Stimulated activated CD8-positive, alpha-beta memory T cell treated with anti-CD3 and anti-CD28 coated beads, Interleukin-15, amount 100 ng/mL, for 48 hours (primary cell): ENCODE measurements at places on chromosomes 2 and 18.

GRCh38 chr2:133959066-133959465 is 294.8 kb upstream of the MGAT5 start:
- no peak for DNase-seq

- no peak for DNase-seq
Measured at GRCh38 chr2:190856985-190857384, 23.6 kb upstream of the GLS start.

DNA sequence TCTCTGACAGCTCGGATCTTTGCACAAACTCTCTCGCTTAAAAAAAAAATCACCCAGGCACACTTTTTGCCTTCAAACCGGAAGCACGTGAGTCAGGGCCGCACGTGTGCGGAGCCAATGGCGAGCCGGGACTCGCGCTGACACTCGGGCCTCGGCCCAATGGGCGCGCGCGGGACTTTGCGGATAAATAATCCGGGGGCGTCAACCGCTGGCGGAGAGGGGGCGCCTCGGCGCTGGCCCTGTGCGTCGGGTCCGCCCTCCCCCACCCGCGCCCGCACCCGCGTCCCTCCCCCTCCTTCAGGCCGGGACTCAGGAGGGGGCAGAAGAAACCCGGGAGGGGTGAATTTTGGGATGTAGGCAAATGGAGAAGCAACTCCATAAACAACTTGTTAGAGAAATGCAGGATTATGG is 319 bp upstream of the EN1 start:
- DNase-seq: no peak

GRCh38 chr18:67463829-67464228 is 52.7 kb downstream of the DSEL start:
- no peak for DNase-seq

DNA sequence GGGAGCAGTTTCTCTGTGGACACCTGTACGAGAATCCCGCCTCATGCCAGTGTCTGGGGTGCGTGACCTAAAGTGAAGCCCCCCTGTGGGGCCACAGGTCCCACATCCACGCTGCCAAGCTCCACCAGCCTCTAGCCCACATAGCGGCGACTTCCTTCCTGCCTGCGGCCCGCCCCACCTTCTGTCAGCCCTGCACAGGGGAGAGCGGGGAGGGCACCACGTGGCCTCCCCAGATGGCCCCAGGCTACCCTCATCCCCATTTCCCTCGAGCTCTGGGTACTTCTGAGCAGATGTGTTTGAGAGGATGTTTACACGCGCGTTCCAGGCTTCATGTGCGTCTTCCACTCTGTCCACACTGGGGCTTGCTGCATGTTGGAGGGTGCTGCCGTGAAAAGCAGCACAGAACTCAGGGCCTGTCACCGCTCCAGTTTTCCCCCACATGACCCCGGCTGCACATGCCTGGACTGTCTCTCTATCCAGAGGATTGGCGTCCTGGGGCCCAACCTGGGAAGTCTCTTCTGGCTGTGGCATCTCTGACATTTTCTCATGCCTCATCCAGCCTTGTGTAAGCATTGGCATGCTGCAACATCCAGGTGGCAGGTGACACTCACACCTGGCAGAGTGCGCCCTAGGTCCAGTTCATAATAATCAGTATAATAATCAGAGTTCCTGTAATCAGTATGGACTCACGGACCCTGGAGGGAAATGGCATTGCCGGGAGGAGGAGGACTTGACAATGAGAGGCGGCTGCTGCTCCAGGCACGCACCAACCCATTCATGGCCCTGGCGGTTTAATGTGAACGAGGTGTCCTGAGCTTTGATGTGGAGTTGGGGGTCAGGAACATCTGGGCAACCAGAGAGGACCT is 146.3 kb upstream of the TWIST2 start:
- no peak for DNase-seq

GRCh38 chr2:216408426-216409290 is 3.6 kb upstream of the SMARCAL1 start:
- DNase-seq: no peak

DNA sequence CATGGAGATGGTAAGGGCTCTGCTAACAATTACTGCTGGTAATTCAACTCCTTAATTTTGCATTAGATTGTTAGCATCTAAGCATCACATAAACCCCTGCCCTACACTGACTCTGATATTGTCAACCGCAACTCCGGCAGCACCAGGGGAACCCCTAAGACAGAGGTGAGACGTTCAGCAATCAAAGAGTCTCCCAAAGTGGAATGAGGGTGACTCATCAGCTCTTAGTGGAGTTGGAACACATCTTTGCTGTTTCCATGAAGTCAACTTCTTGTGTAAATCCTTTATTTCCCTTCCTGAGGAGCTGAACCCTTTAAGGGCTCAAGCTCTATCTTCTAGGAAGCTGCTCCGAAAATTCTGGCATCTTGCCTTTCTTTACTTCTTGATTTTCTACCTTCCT is 52.1 kb downstream of the ABCG8 start:
- DNase-seq: no peak

GRCh38 chr18:46215902-46216723 is 111.9 kb downstream of the HAUS1 start:
- no peak for DNase-seq

DNA sequence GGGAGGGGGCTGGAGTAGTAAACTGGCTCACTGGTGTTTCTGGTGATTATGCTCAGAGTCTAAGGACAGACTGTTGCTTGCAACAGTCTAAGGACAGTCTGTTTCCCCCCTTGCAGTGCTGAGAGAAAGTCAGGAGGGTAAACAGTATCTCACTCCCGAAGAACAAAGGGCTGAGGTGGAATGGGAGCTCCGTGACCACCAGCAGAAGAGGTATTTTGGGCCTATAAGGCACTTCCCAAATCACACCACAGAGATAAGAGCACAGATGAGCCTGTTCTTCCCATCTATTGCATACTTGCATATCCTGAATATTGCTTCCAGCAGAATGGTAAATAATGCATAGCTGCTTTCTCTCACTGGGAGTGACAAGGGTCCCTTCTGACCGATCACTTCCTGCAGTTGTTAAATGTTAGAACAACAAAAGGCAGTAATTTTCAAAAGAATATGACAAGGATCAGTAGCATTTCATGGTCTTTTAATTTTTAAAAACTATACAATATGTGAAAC is 160.4 kb upstream of the LYPD1 start:
- no peak for DNase-seq

- DNase-seq: no peak
Measured at GRCh38 chr2:51673628-51674027, 641.7 kb upstream of the NRXN1 start.

GRCh38 chr2:71944183-71944550 is 203.5 kb downstream of the CYP26B1 start:
- DNase-seq: no peak

- no peak for DNase-seq
Measured at GRCh38 chr2:25853038-25853638, 25.1 kb downstream of the ASXL2 start.
